Activated T-cell treated with anti-CD3 and anti-CD28 coated beads, Interleukin-2, amount 50 U/mL, for 24 hours (primary cell): ENCODE measurements at places on chromosomes 5 and 9.

GRCh38 chr9:15426019-15426418, 3.3 kb downstream of the SNAPC3 start:
- no peak for DNase-seq

DNA sequence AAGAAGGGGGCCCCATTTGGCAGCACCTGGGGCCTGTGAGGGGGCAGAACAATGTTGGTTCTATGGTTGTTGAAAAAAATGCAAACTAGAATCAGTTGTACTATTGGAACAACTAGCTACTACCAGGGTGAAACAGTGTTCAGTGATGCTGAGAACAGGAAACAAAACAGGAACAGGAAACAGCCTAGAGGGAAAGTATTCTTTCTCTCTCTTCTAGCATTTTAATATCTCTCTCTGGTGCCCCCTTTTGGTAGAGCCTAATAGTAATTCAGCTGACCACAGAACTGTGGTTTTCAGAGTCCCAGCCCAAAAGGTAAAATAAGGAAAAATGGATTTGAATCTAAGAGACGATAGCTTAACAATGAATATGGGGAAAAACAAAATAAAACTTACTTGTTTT, 138.0 kb upstream of the KCNN2 start:
- DNase-seq = no peak

GRCh38 chr5:124880903-124881697, 134.7 kb upstream of the ZNF608 start:
- no peak for DNase-seq

DNA sequence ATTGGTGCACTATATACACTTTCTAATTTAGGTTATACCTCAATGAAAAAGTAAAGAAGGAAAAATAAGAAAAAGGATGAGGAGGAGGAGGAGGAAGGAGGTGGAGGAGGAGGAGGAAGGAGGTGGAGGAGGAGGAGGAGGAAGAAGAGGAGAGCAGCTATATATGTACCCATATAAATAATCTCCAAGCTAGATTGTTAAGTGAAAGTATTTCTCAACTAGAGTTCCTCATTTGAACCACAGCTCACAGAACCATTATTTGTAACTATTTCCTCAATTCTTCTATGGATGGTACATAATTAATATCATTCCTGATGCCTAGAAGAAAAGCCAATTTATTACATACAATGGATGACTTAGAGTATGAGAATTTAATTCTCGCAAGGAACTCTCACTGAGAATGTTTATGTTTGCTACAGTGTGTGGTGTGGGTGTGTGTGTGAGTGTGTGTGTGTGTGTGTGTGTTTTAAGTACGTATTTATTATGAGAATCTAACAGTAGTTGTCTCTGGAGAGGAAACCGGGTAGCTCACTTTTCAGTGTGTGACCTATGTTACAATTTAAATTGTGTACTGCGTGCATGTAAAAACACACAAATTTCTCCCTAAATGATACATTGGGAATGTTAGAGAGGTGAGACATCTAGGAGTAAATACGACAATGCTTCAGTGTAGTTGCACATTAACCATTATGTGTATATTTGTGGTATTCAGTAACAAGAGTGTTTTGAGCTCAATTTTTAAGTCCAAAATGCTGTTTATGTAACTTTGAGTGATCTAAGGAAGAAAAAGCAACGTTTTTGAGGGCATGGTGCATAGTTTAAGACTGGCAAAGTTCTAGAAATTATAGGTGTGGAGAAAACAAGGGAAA, 20.2 kb upstream of the NREP start:
- no peak for DNase-seq

GRCh38 chr5:126398791-126399190, 24.4 kb upstream of the GRAMD2B start:
- no peak for DNase-seq

- DNase-seq = no peak
Observed at GRCh38 chr5:55911784-55912653, 60.9 kb downstream of the IL31RA start.

DNA sequence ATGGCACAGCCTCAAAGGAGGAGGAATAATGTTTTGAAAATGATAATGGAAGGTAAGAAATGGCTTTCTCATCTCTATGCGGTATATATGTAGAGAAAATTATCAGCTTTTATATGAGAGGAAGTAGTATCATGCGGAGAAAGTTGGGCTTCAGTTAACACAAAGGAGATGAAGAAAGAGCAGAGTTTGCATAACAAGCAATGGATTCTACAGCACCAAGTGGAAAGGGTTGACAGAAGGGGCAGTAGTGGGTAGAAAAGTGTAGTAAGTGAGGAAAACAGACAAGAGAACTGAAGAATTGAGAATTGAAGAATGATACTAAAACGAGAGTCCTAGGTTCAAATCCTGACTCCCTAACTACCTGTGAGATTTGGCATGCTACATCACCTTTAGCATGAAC, 51.0 kb downstream of the GNG10 start:
- DNase-seq = no peak

DNA sequence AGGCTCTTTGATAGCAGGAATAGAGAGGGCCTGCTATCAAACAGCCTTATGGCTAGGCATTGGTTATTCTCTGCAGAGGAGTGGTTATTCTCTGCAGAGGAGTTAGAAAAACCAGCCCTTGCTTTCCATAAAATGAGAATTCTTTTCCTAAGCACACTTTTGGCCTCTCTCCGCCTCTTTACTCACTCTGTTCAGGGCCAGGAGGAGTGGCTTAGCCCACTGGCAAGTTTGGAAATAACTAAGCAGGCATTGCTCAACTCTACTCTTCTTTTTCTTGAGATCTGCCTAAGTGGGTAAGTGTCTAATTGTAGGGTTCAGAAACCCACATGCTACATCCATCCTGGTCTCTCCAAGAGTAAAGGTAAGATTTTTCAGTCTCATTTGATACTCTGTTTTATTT, 341.7 kb downstream of the KIAA0825 start:
- DNase-seq = no peak
